ENCODE measurements at places on chromosomes 12 and 14. TPM values are rescaled to one million over a fixed set of nuclear protein-coding genes. Genes with fewer than 3 reads are reported as not detected.

The CLEC9A gene
- total RNA-seq = not detected

The SIRT4 gene
- total RNA-seq = 2.5 TPM

The RHEBL1 gene
- 0.91 TPM for total RNA-seq

The PRICKLE1 gene
- total RNA-seq = 19.0 TPM

The PLXNC1 gene
- total RNA-seq = 105 TPM

The MGP gene
- total RNA-seq = 20.6 TPM

The SLC38A4 gene
- 1.4 TPM for total RNA-seq

The E2F7 gene
- total RNA-seq = 9.3 TPM

The PIK3C2G gene
- total RNA-seq = 10.5 TPM

The BCAT1 gene
- total RNA-seq = 50.1 TPM

The GALC gene
- 35.5 TPM for total RNA-seq

The PLEKHG7 gene
- total RNA-seq = not detected

The HOXC13 gene
- not detected for total RNA-seq

The TAS2R7 gene
- 0.91 TPM for total RNA-seq

The GLTP gene
- 14.0 TPM for total RNA-seq

The IGFBP6 gene
- 5.5 TPM for total RNA-seq
